NCI-H1105 (cell line): ENCODE measurements at places on chromosomes 1 and 21.

DNA sequence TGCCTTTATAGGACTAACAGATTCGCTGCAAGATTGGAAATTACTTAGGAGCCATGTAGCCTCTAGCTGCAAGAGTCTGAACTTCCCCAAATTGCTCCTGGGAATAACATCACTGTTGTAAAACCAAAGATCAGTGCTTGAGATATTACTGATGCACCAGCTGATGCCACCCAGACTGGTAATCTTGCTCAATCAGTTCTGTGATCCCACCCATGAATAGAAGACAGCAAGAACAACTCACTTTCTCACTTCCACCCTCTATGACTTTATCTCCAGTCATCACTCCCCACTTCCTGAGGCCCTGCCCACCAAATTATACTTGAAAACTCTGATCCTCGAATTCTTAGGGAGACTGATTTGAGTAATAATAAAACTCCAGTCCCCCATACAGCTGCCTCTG lies 1011.1 kb downstream of the PLA2G4A start:
- no peak for DNase-seq

- peak; percentile 31 for DNase-seq
Measured at GRCh38 chr1:17661546-17662157, 93.5 kb upstream of the ACTL8 start.

GRCh38 chr1:232655028-232655745 lies 25.3 kb upstream of the SIPA1L2 start:
- no peak for DNase-seq

DNA sequence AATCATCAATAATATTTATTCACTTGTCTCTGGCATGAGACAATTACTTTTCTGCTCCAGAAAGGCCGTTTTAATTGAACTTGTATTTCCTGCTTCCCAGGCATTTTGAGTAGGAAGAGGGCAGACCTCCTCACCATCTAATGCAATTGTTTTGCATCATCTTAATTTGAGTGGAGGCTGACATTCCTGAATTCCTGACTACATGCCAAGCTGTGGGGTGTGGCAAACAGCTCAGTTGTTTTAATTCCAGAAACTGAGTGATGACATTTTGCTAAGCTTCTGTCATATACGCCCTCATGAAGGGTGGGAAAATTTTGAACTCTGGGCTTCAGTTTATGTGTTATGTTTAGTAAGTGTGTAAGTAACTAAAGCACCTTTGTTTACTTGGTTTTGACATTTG lies 125.4 kb upstream of the USP25 start:
- DNase-seq, result no peak

DNA sequence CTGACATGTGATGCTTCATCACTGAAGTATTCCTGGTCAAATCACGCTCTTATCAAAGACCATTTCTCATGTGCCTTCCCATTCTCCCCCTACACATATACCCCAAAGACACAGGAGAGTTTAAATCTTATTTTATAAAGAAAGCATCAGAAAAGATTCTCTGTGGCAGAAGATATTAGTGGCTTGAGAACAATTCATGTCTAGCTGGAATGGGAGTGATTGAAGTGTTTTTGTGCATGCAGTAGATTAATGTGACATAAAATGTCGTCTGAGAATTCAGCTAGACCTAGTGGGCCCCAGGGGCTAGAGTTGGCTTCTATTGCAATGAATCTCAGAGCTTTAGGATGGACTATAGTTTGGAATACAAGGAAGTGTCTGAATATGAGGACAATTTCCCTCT lies 163.9 kb downstream of the HUNK start:
- no peak for DNase-seq

- no peak for DNase-seq
Measured at GRCh38 chr1:111716333-111716732, 22.9 kb downstream of the INKA2 start.
